Ovary (tissue), 10 donors: ENCODE measurements at places on chromosomes 4 and X. TPM values are rescaled to one million over a fixed set of nuclear protein-coding genes. Genes with fewer than 3 reads are reported as not detected.

DNA sequence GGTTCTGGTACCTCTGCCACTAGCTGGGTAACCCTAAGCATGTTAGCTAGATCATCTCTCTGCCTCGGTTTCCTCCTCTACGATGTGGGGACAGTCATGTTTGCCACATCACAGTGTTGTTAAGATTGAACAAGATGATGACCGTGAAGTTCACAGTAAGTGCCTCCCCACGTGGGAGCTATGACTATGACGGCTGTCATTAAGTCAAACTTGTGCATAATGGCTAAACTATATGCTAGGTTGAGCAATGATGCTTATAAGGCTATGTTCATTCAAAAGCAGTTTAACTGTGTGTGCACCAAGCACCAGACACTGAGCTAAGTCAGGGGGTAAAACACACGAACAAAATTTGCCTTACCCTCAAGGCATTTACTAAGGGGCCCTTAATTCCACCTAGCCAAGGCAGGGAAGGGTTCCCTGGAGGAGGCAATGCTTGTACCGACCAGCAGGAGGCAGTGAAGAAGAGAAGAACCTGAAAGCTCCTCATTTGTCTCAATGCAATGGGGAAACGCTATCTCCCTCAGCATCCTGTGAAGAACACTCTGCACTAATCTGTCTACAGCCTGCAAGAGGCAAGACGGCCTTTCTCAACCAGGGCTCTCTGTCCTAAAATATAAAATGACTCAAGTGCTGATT lies 52.9 kb downstream of the MAP7D2 start:
- DNase-seq = no peak

DNA sequence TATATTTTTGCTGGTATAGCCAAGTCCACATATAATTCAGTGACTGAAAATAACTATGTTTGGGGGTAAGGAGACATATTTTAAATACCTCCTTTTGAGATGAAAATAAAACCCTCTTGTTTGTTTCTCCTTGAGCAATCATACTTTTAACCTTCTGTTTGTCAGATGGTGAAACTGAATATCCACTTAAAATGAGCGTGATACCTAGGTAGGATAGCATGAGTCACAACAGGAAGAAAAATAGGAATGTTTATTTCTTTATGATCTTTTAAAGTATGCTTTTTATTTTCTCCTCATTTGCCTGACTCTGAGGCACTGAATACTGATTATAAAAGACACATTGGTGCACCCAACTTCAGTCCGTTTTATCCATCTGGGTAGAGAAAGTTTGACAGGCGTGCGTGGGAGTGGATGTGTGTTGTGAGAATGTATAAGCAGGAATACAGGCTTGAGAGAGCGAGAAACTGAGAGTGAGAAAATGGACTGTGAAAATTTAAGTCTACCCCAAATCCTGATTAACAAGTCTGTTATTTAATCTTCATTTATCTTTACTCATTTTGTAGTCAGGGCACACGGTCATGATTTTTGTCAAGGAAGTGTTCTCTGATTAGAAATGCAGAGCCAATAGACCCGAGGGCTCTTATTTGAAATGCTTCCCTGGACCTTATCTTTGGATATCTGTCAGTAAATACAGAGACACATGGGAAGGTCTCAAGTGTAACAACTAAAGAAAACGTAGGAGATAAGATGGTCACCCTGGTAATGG lies 62.1 kb upstream of the ANTXR2 start:
- no peak for DNase-seq

DNA sequence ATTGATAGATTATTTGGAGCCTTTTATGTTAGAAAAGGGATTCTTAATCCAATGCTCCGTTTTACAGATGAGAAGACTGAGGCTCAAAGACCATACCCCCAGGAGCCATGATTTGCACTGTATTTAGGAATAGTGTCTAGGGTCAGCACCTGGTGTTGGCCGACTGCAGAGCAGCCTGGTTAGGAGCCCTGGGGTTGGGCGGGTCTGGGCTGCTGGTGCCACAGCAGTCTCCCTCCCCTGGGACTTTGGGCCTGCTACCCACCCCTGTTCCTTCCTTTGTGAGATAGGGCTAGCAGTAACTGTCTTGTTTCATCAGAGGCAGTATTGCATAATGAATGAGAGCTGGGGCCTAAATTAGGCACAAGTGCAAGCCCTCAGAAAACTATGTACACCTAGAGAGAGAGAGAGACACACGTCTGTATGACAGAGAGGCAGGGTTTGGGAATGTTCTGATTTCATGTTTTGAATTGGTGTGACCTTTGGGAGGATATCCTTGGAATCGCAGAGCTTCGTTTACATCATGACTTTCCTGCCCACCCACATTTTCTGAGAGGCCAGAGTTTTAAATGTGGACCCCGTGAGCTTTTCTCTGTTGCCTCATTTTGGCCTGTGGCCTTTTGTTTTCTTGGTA lies 111.7 kb downstream of the PTTG2 start:
- peak; percentile 23 for DNase-seq

DNA sequence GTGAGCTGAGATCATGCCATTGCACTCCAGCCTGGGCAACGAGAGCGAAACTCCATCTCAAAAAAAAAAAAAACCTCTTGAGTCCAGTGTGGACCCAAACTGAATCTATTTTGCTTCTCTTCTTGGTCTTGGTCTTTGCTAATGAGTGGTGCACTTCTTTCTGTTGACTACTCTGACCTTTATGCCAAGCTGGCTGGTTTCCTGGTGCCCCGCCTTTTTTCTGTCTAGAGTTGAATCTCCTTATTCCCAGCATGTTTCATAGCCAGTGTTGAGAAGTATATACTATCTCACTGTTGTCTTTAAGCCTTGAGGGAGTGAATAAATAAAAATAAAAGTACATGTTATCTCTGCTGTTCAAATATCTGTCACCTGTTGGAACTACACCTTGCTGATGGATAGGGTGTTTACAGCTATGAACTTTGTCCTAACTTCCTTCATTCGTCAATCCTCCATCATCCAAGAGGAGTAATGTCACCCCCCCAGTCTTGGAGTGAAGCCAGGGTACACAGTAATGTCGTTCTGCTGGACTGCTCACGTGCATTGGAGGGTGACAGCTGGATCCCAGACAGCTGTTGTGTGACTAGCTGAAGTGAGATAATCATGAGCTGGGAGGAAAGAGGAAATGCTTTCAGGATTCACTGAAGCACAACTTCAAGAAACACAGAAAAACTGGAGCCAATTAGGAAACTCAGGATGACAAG lies 99.3 kb upstream of the PRKG2 start:
- no peak for DNase-seq

DNA sequence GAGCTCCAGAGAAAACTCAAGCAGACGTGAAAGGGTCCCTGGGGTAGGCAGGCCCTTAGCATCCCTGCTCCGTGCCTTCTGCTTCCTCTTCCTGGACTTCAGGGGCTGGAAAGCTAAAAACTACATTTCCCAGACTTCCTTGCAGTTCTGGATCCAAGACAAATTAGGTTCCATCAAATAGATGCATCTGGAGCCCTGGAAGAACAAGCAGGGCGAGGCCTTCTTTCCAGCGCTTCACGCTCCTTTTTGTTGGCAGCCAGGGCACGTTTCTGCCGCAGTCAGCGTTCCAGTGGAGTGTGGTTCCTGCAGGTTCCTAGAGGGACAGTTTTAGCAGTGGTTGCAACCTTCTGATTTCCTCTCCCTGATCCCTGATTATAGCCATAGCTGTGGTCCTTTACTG lies 53.6 kb upstream of the MSX1 start:
- no peak for DNase-seq

DNA sequence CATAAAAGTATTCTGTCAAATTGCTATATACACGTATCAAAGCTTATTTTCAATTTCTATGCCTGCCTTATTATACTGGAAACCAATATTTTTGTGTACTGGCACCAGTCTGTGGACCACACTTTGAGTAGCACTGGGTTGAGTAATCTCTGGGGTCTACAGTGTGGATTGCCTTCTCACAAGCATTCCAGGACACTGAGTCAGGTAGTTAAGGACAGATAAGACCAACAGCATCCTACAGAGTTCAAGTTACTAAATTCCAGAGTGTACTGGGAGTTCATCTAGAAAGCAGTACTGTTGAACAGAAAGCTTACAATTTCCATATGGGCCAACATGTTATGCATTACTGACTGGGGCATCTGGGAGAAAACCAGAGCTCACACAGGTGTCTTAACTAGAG lies 61.8 kb downstream of the VMA21 start:
- DNase-seq = no peak

DNA sequence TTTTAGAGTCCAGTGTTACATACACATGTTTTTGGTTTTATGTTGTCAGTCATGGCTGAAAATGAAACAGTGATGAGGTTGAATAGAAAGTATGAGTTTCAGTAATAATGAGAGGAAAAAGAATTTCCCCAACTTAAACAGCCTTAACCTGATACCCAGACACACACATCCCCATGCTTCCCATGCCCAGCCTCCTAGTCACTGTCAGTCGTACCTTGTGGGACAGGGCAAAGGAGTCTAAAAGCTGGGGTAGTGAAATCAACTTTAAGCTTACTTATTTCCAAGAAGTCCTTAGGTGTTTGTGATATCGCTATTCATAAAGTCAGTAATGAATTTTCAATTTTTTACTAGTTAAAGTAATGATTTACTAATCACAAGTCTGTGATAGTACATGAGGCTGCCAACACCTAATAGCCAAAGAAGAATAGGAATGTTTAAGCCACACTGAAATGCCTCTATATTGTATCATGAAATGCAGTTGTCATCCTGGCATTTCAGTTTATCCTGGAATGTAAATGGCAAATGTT lies 24.3 kb upstream of the GPR34 start:
- no peak for DNase-seq

- DNase-seq = no peak
Measured at GRCh38 chr4:17786567-17786966, 5.1 kb upstream of the FAM184B start.

GRCh38 chr4:147596981-147597380 lies 20.2 kb upstream of the TMEM184C start:
- no peak for DNase-seq

DNA sequence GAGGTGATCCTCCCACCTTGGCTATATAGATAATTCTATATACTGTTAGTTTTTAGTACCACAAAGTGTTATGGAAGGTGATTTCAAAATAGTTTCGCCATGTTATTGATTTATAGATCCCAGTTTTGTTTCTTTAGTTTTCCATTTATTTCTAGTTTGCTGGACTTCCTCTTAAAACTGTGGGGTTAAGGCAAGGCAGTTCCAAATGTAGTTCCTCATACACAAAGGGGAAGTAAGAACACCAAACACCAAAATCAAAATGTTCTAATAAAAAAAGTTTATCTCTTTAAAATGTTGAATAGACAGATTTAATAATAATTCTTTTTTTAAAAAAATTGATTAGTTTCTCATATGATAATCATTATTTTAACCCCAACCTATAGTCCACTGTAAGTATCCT lies 6.8 kb upstream of the CISD2 start:
- no peak for DNase-seq

GRCh38 chrX:49710744-49711319 lies 15.0 kb upstream of the PAGE1 start:
- DNase-seq = no peak

DNA sequence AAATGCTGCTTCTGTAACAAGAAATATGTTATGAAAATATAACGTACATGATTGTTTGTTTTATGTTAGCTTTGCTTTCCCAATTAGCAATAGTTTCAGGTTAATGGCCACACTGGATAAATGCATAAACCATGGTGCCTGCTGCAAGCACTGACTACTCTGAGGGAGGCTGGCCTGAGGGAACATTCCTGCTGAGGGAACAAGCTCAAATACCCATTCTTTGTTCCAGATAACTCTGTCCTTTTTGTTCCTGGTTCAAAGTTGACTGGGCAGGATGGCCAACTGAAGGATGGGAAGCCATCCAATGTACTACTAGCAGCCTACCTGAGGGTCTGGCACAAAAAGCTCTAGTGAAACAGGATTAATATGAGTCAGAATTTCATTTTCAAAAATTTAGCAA lies 37.5 kb downstream of the NUP62CL start:
- DNase-seq = no peak

GRCh38 chr4:60726779-60727178 lies 473.3 kb upstream of the ADGRL3 start:
- no peak for DNase-seq

DNA sequence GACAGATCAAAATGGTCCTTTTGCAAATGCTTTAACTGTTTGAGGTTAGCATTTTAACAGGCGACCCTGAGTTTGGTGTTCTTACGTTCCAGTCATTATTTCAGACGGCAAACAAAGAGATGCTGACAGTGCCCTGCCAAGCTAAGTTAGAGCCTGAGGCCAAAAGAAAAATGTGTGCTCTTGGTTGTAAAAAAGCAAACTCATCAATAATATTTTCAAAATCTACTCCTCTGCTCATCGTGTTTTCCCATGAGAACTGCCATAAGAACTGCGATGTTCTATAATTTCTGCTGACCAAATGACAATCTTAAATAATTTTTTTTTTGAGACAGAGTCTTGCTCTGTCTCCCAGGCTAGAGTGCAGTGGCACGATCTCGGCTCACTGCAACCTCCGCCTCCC lies 62.7 kb upstream of the BCLAF3 start:
- DNase-seq = no peak

DNA sequence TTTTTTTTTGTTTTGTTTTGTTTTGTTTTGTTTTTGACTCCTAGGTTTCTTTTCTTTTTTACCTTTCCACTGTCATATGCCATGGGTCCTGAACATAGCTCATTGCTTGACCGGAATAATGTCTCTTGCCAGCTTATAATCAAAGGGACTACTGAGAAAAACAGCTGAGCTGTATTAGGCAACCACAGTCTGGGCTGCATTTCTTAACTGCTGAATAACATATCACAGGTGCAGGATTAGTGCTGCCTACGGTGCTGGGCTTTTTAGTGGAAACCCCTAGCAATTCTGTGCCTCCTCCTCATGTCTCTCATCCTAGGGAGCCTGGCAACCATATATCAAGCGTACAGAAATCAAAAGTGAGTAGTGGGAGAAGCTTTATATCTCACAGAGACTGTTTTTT lies 333.5 kb downstream of the BMPR1B start:
- DNase-seq = peak; percentile 20

DNA sequence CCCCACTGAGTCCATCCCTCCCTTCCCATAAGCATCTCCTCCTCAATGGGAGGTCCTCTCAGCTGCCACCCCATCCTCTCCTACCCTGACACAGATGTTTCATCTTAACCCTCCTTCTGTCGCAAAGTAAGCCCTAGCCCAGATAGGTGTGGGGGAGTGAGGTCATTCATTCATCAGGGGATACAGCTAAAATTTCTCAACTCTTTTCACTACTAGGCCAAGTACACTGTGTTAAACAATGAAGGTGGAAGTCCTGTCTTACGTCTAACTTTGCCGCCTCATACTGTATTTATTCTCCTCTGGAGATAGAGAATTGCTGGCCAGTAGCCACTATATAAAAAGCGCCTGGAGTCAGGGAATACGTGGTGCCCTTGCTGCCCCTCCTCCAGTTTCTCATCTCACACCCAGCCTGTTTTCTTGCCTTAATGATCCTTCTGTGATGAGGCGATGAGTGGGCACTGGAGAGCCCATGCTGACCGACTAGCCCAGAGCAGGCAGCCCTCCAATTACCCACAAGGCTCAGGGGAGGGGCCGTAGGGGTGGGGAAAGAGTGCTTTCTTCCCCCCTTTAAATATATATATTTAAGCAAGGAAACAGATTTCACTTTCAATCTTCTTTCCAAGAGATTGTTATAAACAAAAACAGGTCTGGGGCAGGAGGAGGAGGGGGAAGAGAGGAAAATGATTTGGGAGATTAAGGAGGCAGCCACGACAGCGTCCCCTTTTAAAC lies 149.5 kb downstream of the PJA1 start:
- no peak for DNase-seq

- no peak for DNase-seq
Measured at GRCh38 chr4:27789773-27790172, 929.1 kb downstream of the STIM2 start.

GRCh38 chr4:174062831-174063230 lies 220.6 kb downstream of the FBXO8 start:
- DNase-seq = no peak

Gene FGB
- not detected for total RNA-seq

Gene SPANXA1
- total RNA-seq = not detected

Gene PASD1
- not detected for total RNA-seq

Gene FMR1NB
- not detected for total RNA-seq
